Activated CD8-positive, alpha-beta T cell treated with anti-CD3 and anti-CD28 coated beads for 36 hours (primary cell): ENCODE measurements at places on chromosomes 12 and 14. TPM values are rescaled to one million over a fixed set of nuclear protein-coding genes. Genes with fewer than 3 reads are reported as not detected.

DNA sequence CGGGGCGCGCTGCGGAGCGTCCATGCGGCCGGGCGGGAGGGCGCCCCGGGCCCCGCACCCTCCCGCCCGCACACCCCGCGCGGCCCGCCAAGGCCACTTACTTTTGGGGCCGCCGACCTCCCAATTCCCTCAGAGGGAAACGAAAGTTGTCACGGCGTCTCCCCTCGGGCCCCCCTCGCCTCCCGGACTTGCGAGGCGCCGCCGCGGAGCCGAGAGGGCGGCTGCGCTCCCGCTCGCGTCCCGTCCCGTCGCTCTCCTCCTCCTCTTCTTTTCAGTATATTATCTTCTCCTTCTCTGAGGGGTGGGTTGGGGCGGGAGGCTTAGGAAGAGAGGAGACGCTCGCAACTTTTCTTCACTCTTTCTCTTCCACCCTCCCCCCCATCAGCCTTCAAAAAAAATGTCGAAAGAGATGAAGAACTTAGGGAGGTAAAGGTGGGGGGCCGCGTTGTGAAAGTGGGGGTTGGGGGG is 613 bp downstream of the DUSP16 start:
- H3K36me3 ChIP-seq, result peaks cover 11% of the 10 kb centered on the region
- H3K27ac ChIP-seq, result peak overlapping the region; percentile 91

Gene CLEC6A
- not detected for total RNA-seq

- peaks cover 11% of the 10 kb centered on the region for H3K36me3 ChIP-seq
- H3K4me1 ChIP-seq, result peaks cover 2% of the 10 kb centered on the region
- no peak overlapping the region for H3K27ac ChIP-seq
- peaks cover 2% of the 10 kb centered on the region for H3K27me3 ChIP-seq
- H3K4me3 ChIP-seq, result no peak overlapping the region
These were observed 114.0 kb downstream of the PRMT8 start for GRCh38 chr12:3604748-3605586.

- H3K36me3 ChIP-seq, result peaks cover 82% of the 10 kb centered on the region
- no peaks in the 10 kb centered on the region for H3K27me3 ChIP-seq
- H3K27ac ChIP-seq, result no peak overlapping the region
- DNase-seq, result no peak
These were observed 13.8 kb downstream of the PCBP2 start for GRCh38 chr12:53465679-53466078.

- no peaks in the 10 kb centered on the region for H3K27me3 ChIP-seq
- no peak for DNase-seq
- peak overlapping the region; percentile 86 for H3K4me3 ChIP-seq
- peaks cover 2% of the 10 kb centered on the region for H3K36me3 ChIP-seq
These were observed 2.7 kb downstream of the APOLD1 start for GRCh38 chr12:12788131-12788530.

DNA sequence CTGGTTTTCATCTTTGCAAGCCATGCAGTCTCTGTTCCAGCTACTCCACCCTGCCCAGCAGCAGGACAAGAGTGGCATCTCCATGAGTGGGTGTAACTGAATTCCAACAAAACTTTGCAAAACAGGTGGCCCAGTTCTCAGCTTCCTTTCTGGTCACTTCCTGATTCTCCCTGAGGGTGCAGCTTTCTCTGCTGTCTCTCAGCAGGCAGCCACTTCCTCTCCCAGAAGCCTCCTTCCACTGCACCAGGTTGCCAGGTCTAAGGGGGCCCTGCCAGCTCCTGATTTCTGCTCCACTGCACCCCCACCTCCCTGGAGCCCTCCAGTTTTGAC is 341.0 kb upstream of the FKBP4 start:
- H3K27ac ChIP-seq, result no peak overlapping the region
- no peaks in the 10 kb centered on the region for H3K36me3 ChIP-seq
- no peak overlapping the region for H3K4me3 ChIP-seq
- no peaks in the 10 kb centered on the region for H3K4me1 ChIP-seq
